Keratinocyte (primary cell): ENCODE measurements at places on chromosomes 1 and 21. TPM values are rescaled to one million over a fixed set of nuclear protein-coding genes. Genes with fewer than 3 reads are reported as not detected.

LEMD1 gene
- polyA plus RNA-seq, result 0.91 to 3.4 TPM (median 1.9 TPM) in 3 replicates

DNA sequence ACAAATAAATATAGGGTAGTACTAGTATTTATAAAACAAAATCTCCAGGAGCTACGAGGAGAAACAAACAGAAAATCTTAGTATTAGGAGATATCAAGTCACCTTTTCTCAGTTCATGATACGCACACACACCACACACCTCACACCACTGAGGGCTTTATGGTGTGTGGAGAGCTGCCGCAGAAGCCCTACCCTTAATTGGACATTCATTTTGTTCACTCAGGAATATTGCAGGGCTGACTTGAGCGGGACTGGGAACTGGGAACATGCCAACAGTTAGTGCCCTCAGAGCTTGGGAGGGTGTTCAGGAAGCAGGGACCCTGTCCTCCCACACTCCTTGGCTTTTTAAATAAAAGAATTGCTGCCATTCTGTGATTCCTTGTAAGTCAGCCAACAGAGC, 386.8 kb downstream of the RYR2 start:
- no peaks in the 10 kb centered on the region for H3K27me3 ChIP-seq
- DNase-seq, result no peak
- H3K4me1 ChIP-seq, result no peaks in the 10 kb centered on the region

GRCh38 chr1:193321242-193321840, 134.9 kb upstream of the B3GALT2 start:
- no peak overlapping the region for H3K4me3 ChIP-seq
- H3K27ac ChIP-seq, result peak overlapping the region; percentile 77
- no peak for DNase-seq
- H3K4me1 ChIP-seq, result peaks cover 31% of the 10 kb centered on the region
- no peaks in the 10 kb centered on the region for H3K36me3 ChIP-seq
- no peaks in the 10 kb centered on the region for H3K27me3 ChIP-seq

- H3K27me3 ChIP-seq, result no peaks in the 10 kb centered on the region
- no peak overlapping the region for H3K4me3 ChIP-seq
- H3K4me1 ChIP-seq, result no peaks in the 10 kb centered on the region
- DNase-seq, result no peak
These were observed 309.5 kb downstream of the PCP4 start for GRCh38 chr21:40176724-40177123.

MFN2 gene
- polyA plus RNA-seq, result 85.4 to 102 TPM (median 94.3 TPM) in 3 replicates

DNA sequence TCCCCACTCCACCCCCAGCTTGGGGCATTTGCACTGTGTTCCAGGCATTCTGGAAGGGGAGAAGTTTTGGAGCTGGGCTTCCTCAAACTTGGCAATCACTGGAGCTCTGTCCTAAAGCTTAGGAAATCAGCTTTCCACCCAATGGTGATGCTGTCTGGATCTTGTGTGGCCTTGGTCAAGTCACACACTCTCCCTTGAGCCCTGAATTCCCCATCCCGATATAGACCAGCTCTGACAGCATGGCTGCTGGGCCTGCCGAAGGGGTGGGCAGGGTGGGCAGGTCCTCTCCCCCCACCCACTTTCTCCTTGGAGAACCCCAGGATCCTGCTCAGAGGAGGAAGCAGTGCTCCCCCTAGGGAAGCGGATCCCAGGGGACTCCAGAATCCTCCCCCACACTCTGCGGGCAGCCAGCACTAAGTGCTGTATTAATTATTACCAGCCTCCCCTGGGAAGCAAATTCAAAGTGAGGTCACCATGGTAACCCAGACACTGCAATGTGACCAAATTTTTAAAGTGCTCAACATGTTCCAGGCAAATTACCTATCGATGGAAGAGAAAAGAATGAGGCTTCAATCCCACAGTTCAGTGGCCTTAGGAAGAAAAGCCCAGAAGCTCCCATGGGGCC, 21.3 kb upstream of the LDLRAP1 start:
- no peak for DNase-seq
- no peaks in the 10 kb centered on the region for H3K36me3 ChIP-seq
- no peak overlapping the region for H3K27ac ChIP-seq

PTGFR gene
- polyA plus RNA-seq, result not detected in 3 replicates

DNA sequence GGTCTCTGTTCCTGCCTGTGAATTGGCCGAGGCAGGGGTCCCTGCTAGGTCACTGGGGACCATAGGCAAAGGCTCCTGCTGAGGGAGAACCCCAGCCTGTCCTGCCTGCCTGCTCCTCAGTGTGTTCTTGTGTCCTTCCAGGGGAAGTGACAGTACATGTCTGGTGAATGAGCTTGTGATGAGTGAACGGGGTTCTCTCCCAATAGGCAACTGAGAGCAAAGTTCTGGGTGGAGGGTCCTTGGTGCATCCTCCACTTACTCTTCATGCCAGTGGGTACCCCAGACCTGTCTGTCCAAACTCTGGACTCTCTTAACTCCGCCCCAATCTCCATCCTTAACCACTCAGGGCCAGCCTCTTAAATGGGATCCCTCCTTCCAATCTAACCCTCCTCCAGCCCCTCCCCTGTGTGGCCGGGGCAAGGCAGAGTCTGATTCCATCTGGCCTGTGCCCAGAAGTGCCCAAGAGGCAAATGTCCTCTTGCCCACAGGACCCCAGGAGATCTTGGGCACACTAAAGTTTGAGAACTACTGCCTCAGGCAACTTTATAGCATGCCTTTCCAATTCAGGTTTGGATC, 2.0 kb downstream of the XKR8 start:
- no peak overlapping the region for H3K4me3 ChIP-seq
- no peaks in the 10 kb centered on the region for H3K27me3 ChIP-seq
- no peak for DNase-seq

GRCh38 chr21:35400233-35400939, 351.3 kb upstream of the RUNX1 start:
- peak overlapping the region; percentile 32 for H3K27ac ChIP-seq
- no peaks in the 10 kb centered on the region for H3K36me3 ChIP-seq
- DNase-seq, result peak; percentile 26
- H3K4me3 ChIP-seq, result no peak overlapping the region
- no peaks in the 10 kb centered on the region for H3K27me3 ChIP-seq
- H3K4me1 ChIP-seq, result peaks cover 30% of the 10 kb centered on the region

GRCh38 chr1:156935505-156936128, 15.2 kb downstream of the LRRC71 start:
- H3K27ac ChIP-seq, result no peak overlapping the region
- no peak overlapping the region for H3K4me3 ChIP-seq
- H3K36me3 ChIP-seq, result peaks cover 24% of the 10 kb centered on the region
- DNase-seq, result no peak
- peaks cover 6% of the 10 kb centered on the region for H3K27me3 ChIP-seq

GRCh38 chr1:221994939-221995338, 253.1 kb upstream of the DUSP10 start:
- no peaks in the 10 kb centered on the region for H3K27me3 ChIP-seq
- H3K36me3 ChIP-seq, result no peaks in the 10 kb centered on the region
- no peak for DNase-seq
- H3K4me3 ChIP-seq, result no peak overlapping the region

DNA sequence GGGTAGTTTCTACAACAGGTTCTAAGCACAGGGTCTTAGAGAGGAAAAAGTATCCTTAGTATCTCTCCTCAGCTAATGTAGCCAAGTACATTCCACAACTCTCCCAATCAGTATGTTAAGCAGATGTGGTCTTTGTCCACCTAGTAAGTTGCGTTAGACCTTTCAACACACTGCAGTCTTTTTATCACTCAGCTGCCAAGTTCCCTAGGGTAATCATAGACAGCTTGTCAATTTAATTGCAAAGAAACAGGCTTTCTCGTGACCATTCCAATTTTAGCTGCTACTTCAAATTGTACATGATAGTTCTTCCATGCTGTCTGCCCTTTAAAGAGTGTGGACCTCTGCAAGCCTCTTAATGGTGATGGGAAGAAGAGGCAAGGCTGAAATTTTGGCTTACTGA, 211.8 kb upstream of the PKN2 start:
- H3K4me1 ChIP-seq, result no peaks in the 10 kb centered on the region
- H3K4me3 ChIP-seq, result no peak overlapping the region
- H3K27me3 ChIP-seq, result no peaks in the 10 kb centered on the region
- H3K27ac ChIP-seq, result no peak overlapping the region
- DNase-seq, result no peak
- no peaks in the 10 kb centered on the region for H3K36me3 ChIP-seq

GRCh38 chr1:208029381-208030287, 118.7 kb upstream of the CD34 start:
- DNase-seq, result no peak
- no peaks in the 10 kb centered on the region for H3K27me3 ChIP-seq
- H3K4me3 ChIP-seq, result no peak overlapping the region
- H3K36me3 ChIP-seq, result peaks cover 25% of the 10 kb centered on the region
- H3K4me1 ChIP-seq, result peaks cover 3% of the 10 kb centered on the region
